Kidney glomerular epithelial cell (primary cell): ENCODE measurements at places on chromosomes 12 and 14.

- DNase-seq: no peak
These were observed 52.6 kb downstream of the RBMS2 start for GRCh38 chr12:56574210-56574609.

DNA sequence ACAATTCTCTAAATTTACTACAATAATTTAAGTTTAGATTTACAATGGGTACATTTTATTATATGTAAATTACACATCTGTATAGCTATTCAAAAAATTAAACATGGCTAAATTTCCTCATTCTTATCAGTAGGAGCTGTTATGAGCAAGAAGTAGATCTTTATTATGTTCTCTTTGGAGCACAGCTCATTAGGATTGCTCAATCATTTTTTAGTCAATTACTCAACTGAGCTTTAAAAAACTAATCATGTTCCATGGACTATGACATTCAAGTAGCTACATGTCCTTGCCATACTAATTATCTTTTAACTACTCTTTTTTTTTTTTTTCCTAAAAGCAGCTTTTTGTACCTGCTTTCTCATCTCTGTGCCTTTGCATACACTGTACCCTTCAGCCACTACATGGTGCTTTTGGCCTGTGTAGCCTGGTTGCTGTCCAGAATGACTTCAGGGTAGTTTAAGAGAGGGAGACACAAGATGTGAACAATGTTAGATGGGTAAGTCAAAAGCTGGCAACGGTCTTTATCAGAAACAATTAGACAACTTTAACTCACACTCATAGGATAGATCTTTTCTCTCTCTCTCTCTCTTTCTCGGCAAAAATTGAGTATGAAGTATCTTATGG lies 69.0 kb downstream of the SSPN start:
- DNase-seq: no peak

GRCh38 chr14:37232907-37233481 lies 35.3 kb downstream of the MIPOL1 start:
- DNase-seq: peak; percentile 61

GRCh38 chr14:48670939-48671338 lies 915.2 kb downstream of the RPS29 start:
- DNase-seq: no peak

DNA sequence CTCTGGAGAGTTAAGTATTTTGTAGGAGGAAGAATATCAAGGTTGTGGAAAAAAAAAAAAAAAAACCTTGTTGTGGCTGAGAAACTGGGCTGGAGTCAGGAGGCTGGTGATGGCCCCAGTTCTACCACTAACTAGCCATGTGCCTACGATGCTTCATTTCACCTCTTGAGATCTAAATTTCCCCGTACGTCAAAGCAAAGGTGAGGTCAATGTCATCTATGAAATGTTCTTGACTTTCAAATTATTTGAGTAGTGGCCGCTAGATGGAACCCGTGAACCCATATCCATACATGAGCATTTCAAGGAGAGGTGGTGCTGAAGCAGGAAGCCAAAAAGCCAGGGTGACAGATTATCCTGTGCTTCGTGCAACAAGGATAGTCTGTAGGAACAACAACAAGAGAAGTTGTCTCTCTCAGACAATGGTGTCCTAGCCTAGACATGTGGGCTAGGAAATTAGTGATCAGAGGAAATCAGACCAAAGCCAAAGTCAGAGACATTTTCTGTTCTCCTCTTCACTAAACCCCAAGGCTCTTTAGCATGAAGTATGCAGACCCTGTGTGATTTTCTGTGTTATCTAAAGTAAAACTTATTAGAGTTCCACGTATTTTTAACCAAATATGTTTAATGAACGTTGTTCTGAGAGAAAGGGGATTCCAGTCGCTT lies 95.5 kb upstream of the ETV6 start:
- peak; percentile 61 for DNase-seq

- DNase-seq: no peak
These were observed 58.1 kb upstream of the PRMT8 start for GRCh38 chr12:3432868-3433267.

DNA sequence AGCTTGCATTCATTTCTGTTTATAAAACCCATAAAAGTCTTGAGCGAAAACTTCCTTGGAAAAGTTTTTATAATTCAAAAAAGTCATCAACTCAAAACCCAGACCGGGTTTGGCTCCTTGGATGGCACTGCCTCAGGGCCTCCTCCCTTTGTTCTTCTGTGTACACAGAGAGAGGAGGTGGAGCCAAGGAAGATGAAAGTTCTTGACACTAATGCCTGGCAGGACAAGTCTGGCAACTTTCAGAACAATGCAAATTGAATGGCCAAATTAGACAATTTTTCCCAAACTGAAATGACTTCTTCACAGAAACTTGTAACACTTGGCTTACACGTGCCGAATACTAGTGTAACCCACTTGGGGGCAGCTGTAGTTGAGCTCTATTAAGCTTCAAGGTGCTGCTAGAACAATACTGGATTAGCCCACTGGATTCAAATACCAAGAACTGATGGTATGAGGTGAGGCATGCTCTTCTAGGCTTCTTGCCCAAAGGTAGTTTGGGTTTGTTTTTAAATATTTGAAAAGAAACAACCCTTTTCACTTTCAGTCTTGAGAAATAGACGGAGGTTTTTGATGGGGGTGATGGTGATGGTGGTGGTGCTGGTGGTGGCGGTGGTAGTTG lies 86.6 kb upstream of the FRMD6 start:
- DNase-seq: no peak

GRCh38 chr14:77098529-77099353 lies 683 bp downstream of the CIPC start:
- no peak for DNase-seq

GRCh38 chr14:77663293-77663692 lies 44.5 kb downstream of the ALKBH1 start:
- DNase-seq: peak; percentile 47
